ENCODE measurements at places on chromosomes 11 and 22.
A peak's percentile ranks its signal among the peaks of the same experiment; 100 is the strongest.

- DNase-seq: no peak
Measured at GRCh38 chr11:116473790-116474346, 298.9 kb downstream of the BUD13 start.

DNA sequence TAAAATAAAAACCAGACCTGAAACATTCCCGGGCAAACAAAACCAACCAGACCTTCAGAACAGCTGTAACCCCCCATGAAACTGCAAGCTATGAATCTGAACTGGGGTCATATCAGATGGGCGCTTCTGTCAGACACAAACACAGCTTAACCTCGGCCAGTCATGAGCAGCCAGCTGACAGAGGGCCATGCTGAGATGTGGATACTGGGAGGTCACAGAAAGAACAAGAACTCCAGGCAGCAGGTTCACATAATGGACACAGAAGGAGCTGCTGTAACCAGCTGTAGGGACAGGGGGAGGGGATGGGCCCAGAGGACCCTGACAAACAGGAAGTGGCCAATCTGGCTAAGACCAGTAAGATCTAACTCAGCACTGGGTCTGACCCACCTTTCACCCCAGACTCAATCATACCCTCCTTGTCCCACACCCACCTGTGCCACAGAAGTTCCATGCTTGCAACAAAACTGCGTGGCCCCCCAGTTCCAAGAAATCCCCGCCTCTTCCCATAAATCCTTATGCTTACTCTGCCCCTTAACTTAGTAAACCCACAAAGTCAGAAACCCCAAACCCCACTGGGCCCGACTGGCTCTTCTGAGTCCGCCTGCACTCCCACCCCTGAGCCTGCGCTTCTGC is 4.0 kb downstream of the APOL4 start:
- peak; percentile 73 for DNase-seq

DNA sequence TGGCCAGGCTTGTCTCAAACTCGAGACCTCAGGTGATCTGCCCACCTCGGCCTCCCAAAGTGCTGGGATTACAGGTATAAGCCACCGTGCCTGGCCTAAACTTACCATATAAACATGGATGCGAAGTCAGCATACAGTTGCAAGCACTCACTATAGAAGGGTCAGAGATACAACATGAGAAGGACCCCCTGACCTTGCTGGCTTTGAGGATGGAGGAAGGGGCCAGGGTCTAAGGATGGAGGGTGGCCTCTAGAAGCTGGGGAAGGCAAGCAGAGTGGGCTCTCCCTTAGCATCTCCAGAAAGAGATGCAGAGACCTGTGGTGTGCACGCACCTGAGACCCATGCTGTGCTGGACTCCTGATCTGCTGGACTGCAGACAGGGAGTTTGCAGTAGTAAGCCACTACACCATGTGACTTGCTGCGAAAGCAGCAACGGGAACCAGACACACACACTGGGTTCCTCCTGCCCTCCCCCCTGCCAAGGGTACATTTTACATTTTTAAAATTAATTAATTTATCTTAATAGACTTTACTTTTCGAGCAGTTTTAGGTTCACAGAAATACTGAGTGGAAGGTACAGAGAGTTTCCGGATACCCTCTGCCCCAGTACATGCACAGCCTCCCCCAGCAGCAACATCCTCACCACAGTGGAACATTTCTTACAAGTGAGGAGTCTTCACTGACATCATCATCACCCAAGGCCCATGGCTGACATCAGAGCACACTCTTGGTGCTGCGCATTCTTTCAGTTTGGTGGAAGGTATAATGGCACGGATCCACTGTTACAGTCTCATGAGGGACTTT is 170.1 kb upstream of the B3GAT1 start:
- peak; percentile 22 for DNase-seq

GRCh38 chr11:116653206-116653605 is 119.6 kb downstream of the BUD13 start:
- DNase-seq: no peak

- DNase-seq: no peak
Measured at GRCh38 chr11:68251765-68252164, 20.0 kb downstream of the C11orf24 start.

DNA sequence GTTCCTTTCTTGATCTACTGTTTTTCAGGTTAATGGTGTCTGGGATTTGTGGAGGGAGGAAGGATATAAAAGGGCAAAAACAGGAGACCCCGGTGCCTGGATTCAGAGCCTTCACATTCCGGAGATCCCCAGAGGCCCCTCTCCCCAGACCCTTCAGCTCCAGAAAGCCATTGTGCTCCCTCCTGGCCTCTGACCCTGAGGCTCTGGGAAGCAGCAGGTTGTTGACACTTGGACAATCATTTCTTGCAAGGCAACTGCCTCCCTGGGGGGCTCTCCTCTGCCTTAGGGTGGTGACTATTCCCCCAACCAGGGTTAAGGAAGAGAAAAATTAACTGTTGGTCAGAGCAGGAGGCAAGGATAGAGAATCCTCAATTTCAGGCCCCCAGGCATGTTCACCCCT is 86.9 kb upstream of the NNMT start:
- no peak for DNase-seq

DNA sequence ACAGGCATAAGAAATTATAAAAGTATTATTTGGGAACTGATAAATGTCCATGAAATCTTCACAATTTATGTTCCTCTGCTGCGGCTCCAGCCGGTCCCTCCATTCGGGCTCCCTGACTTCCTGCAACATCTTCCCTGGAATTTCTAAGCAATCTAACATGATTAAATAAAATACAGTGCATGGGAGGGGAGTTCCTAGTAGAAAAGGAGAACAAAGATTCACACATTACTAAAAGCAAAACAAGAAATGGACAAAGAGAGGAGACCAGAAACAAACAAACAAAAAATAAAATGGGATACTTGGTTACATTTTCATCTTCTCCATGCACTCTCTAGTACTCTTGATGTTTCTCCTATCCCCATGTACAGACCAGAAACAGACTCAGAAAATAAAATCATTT is 8.6 kb upstream of the APOL4 start:
- no peak for DNase-seq

GRCh38 chr22:17563936-17564391 is 666 bp downstream of the SLC25A18 start:
- no peak for DNase-seq

DNA sequence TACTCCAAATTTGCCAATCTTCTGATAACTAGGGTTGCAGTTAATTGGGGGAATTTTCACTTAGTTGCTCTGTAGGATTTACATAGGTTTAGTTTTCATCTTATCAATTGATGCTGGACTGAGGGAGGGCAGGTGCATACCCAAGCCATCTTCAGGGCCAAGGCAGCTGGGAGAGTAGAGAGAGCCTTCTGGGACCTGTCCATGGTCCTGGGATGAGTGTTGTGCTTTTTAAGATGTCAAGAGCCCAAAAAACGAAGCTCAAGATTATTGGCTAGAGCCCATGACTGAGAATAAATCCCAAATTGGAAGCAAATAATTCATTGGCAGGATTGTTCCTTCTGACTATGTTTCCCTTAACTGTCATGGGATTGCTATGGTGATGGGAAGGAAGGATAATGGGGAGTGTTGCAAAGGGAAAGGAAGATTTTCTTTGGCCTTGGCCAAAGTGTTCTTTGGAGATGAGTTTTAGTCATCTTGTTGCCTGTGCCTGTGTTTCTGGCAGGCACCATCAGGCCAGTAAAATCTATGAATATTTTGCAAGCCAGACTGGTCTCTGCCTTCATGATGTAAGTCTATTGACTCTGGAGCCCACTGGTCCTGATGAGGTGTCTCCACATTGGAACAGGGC is 4.5 kb downstream of the SLC22A6 start:
- DNase-seq: no peak

Data from coronary artery (tissue), 2 donors.